CD4-positive, alpha-beta T cell treated with Interferon gamma for 1 hour (primary cell): ENCODE measurements at places on chromosomes 2 and 18.

DNA sequence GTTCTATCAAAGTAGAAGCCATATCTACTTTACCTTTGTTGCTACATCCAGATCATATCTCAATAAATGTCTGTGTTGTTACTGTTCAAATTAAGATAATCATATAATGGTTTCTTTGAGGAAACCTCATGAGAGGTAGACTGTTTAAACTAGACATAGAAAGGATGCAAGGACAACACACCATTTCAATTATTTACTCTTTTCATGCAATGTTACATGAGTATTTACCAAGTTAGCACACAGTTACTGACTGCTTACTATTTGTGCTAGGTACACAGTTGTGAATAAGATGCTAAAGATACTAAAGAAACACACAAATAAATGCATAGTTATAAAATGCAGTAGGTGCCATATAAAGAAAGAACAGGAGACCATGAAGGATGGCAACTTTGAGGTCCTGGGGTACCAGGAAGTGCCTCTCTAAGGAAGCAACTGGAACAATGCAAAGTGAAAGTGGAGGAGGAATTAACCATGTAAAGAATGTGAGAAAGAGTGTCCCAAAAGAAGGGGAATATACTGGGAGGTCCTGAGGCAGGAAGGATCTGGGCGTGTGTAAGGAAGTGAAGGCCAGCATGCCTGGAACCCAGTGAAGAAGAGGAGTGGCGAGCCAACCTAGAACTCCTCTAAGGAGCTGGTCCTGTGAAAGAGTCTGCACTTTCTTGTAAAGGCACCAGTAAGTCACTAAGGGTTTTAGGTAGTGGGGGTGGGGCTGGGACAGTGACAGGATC lies 39.4 kb downstream of the RBMS1 start:
- DNase-seq: no peak

DNA sequence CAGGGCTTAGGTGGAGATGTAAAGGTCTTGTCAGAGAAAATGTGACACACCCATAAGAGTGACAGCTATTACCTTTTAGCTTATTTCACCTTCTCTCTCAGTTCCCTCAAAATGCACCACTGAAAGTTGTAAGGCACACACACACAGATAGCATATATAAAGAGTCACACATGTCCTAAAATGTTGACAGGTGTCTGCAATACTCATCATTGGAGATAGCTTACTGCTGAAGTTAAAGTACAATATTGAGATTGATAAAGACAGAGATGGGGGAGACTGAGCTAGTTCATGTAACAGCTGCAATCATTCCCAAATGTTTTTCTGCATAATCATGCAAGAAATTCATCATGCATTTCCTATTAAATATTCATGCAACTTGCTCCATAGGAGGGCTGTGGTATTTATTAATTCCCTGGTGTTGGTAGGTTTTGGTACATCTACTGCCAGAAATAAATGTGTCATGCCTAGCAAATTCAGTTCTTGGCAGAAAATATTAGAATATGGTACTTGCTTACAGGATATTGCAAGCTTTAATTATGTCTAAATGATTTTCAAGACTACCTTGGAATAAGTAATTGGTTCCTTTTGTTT lies 118.8 kb upstream of the RBMS1 start:
- no peak for DNase-seq

- DNase-seq: no peak
Measured at GRCh38 chr2:238424313-238424700, 2.4 kb upstream of the ASB1 start.

DNA sequence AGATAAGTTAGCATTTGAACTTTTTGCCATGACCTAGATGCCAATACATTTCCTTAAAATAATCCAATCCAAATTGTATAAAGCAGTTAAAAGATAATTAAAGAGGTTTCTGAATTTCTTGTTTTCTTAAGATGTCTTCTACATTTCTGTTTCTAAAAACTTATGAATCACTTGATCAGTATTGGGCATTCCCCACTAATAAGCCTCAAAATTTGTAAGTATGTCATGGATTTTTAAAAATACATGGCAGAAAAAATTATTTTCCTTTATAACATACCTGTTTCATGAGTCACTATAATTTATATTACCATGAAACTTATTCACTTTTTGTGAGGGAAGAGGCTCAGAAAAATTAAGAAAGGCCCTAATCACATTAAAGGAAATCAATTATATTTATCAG lies 90.3 kb upstream of the TFPI start:
- no peak for DNase-seq

DNA sequence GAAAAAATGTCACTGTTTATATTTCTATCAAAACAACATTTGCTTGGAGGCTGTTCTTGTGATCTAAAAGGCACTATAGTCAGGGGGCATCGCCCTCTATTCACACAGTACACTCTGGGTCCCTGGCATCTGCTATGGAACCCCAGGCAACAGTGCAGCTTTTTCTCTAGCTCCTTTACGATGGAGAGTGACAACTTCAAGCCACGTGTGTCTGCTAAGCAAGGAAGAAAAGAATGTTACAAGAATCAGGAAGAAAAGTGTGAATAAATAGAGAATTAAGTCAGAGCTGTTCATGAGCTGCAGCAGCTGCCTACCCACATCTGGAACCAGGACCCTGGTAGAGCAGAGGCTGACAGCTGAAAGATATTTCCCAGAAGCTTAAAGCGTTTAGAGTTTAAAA lies 11.2 kb downstream of the RND3 start:
- DNase-seq: no peak

GRCh38 chr18:76212960-76213359 lies 282.1 kb downstream of the ZNF516 start:
- DNase-seq: no peak

DNA sequence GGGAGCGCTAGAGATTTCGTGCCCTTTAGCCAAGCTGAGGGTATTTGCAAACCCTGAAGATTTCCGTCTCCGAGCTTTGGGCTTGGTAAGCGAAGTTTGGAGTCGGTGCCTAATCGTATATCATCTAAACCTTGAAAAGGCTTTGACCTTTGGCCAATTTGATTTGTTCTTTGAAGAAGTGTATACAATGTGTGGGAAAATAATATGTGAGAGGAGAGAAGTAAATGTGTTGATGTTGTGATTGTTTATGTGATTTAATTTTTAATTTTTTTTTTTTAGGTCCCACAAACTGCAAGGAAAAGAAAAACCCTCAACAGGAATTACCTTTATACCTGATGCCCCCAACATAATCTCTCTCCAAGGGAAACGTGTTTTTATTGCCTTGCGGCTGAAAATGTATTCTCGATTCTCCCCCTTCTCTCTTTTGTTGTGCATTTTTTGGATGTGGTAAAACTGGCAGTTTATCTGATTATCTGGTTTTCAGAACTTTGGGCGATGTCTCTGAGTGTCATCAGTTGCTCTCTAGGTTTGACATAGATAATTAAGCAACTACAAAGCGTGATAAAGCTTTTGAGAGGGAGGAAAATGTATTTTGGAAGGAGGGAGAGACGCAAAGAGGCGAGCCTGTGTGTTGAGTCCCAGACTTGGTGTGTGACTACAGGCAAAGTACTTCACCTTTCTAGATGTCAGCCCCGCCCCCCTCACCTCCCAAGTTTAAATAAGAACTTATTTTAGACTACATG lies 912 bp upstream of the FBXO11 start:
- DNase-seq: peak; percentile 20

GRCh38 chr2:47069628-47070154 lies 85.4 kb downstream of the STPG4 start:
- DNase-seq: no peak

DNA sequence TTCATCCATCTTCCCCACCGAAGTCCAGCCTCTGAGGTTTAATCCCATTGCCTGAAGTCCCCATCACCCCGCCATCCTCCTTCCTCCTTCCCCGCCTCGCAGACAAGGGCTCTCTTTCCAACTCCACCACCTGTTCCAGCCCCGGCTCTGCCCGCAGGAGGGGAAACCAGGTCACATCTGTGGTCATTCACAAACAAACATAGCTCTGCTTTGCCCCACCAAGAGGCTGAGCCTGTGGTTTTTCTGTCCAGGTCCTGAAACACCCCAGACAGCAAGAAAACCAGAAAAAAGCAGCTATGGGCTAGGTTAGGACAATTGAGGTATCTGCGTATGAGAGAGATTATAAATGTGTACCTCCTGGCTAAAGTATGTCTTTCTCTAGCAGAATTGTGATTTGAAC lies 144.7 kb downstream of the GLI2 start:
- DNase-seq: no peak

DNA sequence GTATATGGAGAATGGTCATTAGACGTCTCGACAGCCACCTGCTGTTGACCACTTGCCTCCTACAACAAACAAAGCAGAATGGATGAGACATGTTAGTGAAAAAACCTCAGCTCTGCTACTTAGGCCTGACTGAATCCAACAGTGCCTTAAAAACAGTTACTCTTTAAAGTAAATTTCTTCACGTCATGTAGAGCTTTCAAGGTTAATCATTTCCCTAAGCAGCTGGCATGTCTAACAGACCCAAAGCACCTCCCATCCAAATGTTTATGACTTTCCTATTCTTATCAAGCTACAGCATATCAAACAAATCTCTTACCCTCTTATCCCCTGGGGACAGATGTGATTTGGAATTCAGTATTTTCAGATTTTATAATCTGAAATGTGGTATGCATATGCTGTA lies 75.6 kb upstream of the ITGB6 start:
- DNase-seq: no peak

GRCh38 chr18:47912794-47913585 lies 17.5 kb downstream of the SMAD2 start:
- no peak for DNase-seq

- DNase-seq: no peak
Measured at GRCh38 chr2:222355860-222356259, 57.1 kb upstream of the PAX3 start.

- no peak for DNase-seq
Measured at GRCh38 chr2:35530615-35531135, 824.9 kb upstream of the CRIM1 start.
